Hindlimb muscle (tissue), 1 donor: ENCODE measurements at places on chromosomes 11 and 22.
A peak's percentile ranks its signal among the peaks of the same experiment; 100 is the strongest.

DNA sequence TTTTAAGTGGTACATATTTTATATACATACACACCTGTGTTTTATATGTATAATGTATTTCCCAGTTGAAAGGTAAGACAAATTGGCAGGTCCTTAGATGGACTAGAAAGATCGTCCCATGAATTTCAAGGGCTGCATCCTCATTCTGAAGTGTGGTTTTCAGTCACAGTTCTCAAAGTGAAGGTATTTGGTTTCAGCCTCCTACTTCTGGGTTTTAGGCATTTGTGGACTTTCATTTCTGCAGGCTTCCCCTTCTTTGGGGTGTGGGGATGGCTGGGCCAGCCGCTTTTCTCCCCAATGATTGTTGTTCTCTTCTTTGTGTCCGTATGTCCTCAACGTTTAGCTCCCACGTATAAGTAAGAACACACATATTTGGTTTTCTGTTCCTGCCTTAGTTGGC is 10.0 kb downstream of the DCPS start:
- DNase-seq: no peak

DNA sequence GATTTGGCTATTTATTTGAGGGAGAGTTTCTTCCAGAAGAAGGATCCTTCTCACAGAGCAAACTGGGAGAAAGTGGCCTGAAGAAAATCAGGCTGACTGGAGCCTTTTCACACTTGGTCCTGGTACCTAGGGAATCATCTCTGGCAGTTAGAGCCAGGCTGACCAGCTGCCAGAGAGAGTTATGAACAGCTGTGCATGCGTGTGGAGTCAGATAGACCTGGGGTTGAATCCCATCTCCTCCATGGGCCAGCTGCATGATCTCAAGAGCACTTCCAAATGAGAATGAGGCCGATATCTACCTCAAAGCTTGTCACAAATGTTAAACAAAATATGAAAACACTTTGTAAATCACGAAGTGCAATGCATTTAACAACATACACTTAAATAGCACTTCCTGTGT is 390.0 kb downstream of the TENM4 start:
- DNase-seq: peak; percentile 74

- no peak for DNase-seq
Observed at GRCh38 chr11:115170133-115170815, 333.9 kb downstream of the CADM1 start.

DNA sequence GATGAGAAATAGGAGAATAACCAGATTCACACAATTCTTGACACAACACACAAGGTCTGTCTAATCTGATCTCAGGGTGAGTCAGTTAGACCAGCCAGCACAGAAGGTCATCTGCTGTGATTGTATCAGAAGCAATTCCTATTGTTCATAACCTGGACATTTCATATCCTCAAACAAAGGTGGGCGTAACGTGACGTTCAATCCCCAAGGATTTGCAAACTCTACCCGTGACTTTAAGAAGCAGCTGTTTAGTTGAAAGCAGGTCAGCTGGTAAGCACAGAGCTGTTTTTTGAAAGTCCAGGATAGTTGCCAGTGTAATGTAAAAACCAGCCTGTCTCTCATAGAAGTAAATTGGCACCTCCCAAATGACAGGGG is 385.1 kb downstream of the DCDC1 start:
- DNase-seq: peak; percentile 64

GRCh38 chr11:77179048-77179447 is 51.0 kb downstream of the MYO7A start:
- no peak for DNase-seq

GRCh38 chr22:35917651-35918050 is 111.0 kb downstream of the RBFOX2 start:
- DNase-seq: no peak

DNA sequence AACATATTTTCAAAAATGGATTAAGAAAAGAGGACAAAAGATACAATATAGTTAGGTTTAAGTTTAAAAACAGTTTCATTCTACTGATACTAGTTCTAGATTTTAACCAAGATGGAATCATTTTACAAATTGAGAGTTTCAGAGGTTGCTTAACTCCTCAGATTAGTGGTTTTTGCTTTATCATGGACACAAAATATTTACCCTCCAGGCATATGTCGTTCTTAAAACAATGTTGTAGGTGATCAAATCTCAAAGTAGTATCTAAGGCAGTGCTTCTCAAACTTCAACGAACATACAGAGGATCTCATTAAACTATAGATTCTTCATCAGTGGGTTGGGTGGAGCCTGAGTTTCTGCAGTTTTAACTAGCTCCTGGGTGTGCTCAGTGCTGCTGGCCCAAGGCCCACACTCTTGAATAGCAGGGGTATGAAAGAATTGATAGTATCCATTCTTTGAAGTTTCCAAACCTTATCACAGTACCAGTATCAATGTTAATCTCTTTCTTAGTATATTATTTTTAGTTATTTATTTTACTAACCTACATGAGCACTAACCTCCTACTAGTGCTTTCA is 48.0 kb downstream of the YAP1 start:
- DNase-seq: no peak

GRCh38 chr11:40987776-40988435 is 471.5 kb downstream of the LRRC4C start:
- DNase-seq: no peak

- no peak for DNase-seq
Observed at GRCh38 chr11:28176351-28176750, 68.2 kb downstream of the METTL15 start.

- DNase-seq: no peak
Observed at GRCh38 chr22:39556970-39557841, 13.3 kb upstream of the CACNA1I start.

DNA sequence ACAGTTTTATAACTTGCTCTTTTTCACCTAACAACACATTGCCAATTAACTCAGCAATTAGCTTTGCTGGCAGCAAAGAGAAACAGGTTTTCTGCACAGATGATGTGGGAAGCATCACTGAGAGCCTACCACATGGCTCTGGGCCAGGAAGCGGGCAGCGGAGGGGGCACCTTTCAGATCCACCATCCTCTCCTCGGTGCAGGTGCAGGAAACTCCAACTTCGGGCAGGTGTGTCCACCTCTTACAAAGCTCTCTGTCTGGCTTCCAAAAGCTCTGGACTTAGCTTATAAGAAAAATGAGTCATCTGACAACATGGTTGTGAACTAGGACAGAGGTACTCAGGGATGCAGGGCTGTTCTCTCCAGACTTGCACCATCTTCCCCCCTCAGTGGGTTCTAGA is 77.0 kb downstream of the RPS6KA4 start:
- no peak for DNase-seq

GRCh38 chr22:28903080-28903479 is 19.7 kb downstream of the ZNRF3 start:
- DNase-seq: no peak

DNA sequence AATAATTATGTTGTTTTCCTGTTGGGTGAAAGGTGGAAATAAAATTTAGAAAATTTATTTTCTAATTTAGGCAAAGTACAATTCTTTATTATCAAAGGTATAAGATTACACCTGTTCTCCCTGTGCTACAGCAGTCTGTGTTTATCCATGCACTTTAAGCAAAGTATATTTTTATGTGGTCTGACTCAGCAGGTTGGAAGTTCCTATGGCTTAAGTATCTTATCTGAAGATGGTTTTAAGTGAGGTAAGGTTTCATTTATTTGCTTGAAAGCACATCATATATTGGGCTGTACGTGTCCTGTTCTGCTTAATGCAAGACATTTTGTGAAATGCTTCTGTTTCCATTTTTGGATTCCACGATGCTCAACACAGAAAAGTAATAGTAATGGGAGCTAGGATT is 14.6 kb downstream of the PPME1 start:
- no peak for DNase-seq

DNA sequence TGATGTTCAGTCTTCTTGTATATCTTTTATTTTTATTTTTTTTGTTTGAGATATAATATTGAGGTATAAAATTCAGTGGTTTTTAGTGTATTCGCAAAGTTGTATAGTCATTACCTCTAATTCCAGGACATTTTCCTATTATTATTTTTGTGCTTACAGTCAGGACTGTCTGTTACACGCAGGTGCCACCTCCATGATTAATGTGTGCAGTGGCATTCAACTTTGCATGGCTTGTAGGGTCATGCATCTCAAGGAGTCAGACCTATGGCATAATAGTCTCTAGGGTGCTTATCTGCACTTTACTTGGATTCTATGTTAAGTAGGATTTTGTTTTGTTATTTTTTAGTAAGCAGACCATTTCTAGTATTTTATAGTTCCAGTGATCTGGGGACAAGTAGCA is 1.0 kb downstream of the CTR9 start:
- no peak for DNase-seq

DNA sequence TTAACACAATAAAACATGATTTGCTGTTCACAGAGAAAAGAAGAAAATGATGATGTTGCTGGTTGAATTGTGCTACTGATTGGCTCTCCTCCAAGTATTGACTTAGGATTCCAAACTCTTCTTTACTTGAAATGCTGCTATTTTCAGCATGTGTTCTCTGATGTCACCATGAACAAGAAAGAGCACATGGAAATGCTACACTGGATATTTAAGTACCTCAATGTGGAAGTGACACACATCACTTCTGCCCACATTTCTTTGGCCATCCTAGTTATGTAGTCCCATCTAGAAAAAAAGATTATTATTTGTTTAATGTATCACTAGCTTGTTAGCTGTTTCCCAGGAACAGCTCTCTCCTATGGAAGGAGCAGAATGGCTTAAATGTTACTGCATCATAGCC is 27.2 kb downstream of the OR52B2 start:
- no peak for DNase-seq

DNA sequence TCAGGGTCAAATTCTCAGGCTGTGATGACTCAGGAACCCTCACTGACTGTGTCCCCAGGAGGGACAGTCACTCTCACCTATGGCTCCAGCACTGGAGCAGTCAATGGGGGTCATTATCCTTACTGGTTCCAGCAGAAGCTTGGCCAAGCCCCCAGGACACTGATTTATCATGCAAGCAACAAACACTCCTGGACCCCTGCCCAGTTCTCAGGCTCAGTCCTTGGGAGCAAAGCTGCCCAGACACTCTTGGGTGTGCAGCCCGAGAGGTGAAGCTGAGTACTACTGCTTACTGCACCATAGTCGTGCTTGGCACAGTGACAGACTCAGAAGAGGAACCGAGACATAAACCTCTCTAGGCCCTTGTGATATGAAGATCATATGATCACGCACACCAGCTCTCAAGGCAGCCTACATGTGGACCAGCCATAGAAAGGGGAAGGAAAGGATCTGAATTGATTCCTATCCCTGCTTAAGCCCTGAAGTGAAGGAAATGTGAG is 58.2 kb downstream of the ZNF280B start:
- DNase-seq: peak; percentile 19

- no peak for DNase-seq
Observed at GRCh38 chr11:88398791-88399570, 61.4 kb upstream of the CTSC start.

DNA sequence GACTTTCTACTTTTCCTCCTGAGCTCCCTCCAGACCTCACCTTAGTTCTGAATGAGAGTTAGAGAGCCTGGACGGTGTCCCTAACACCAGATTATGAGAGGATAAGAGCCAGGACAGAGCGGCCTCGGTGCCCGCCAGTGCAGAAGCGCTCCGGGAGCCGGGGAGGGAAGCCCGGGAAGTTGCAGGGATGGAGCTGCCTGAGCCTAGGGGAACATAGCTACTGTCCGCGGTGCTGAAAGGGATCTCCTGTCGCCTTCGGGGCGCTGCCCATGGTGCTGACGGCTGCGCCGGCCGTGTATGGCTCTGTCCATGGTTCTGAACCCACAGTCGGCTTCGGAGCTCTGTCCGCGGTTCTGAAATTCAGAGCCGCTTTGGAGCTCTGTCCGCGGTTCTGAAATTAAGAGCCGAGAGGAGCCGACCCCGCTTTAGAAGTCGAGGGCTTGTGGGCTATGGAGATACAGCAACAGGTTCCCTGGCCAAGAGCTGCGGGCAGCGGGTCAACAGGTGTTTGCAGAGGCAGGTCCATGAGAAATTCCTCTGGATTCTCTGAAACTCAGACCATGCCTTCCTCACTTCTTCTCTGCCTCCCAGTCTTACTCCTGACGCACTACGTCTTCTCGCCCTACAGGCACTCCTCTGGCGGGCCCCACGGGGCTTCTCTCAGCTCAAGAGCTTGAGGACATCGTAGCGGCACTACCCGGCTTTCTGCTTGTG is 814 bp downstream of the NPAS4 start:
- DNase-seq: peak; percentile 91

DNA sequence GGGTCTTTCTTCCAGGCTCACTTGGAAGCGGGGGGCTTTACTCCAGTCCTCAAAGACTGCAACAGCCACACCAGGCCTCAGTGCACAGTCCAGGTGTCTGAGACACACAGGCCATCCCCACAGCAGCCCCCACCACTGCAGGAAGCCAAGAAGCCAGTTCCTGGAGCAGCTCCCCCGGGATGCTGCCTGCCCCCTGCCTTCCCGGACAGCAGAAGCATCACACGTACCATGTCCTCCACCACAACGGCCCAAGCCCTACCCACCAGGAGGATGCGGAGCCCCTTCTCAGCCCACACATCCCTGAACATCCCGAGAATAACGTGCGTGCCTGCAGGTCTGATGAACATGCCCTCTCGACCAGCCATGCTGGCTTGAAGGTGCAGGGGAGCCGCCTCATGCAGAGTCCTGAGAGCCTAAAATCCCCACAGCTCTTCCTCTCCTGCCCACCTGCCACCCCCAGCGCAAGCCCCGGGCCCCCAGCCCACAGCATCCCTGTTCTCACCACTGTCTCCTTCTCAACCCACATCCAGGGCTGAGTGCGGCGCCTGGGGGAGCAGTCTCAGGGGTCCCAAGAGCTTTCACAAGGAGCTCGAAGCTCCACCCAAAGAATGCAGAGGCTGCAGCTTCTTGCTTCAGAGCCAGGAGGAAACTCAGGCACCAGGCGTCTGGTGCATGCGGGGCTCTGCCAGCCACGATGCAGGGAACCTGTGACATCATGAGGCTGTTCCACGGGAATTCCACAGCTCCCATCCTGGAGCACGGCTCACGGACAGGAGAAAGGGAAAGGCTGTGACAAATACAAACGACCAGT is 209.6 kb downstream of the BRD1 start:
- no peak for DNase-seq

DNA sequence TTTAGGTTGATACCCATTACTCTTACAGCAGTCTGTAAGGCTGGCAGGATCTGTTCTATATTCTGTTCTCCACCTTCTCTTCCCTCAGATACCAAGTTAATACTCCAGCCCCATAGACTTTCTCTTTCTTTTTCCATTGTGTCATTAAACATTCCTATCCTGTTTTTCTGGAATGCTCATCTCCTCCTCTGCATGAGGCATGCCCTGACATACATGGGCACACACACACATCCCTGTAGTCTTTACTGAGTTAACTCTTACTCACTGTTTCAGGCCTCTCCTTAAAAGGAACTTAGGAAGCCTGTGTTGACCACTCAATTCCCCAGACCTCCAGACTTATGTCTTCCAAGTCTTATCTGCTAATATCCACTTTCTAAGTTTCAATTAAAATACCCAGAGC is 476.8 kb downstream of the METTL15 start:
- no peak for DNase-seq

DNA sequence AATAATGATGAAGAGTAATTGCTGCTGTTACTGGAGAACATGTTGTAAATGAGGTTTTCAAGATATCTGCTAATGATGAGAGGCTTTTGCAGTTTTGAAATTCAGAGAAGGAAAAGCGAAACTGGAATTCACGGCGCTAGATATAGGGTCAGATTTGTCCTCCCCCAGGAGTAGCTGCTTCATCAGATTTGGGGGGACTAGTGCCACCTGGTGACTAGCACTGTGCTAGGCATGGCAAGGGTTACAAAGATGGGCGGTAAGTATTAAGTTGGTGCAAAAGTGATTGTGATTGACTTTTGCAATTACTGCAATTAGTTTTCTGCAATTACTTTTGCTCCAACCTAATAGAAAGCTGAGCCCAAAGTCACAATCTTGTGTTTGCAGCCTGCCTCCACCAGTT is 879.9 kb upstream of the TENM4 start:
- DNase-seq: no peak
